ENCODE measurements at places on chromosomes 12 and 14. TPM values are rescaled to one million over a fixed set of nuclear protein-coding genes. Genes with fewer than 3 reads are reported as not detected.

DNA sequence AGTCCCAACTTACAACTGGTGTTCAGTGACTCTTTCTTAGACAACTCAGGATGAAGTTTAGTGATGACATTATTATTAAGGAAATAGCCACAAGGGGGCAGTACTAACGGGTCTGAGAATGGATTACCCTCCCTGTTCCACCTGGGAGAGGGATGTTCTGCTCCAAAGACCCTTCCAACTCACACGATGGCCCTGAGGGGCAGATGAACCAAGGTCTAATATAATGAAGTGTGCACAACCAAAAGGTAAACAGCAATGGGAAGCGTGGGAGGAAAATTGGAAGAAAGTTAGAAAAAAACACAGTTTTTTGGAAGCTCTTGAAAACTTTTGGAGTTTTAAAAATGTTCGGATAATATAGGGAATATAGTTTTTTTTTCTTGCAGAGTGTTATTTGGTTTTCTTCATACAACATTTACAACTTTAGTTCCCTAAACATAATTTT lies 24.0 kb downstream of the FGF6 start:
- no peak for DNase-seq

The SYCP3 gene
- polyA plus RNA-seq: 3.1 TPM

- DNase-seq: no peak
Observed at GRCh38 chr14:96631030-96631429, 128.8 kb downstream of the PAPOLA start.

The DEGS2 gene
- 7.9 TPM for polyA plus RNA-seq

DNA sequence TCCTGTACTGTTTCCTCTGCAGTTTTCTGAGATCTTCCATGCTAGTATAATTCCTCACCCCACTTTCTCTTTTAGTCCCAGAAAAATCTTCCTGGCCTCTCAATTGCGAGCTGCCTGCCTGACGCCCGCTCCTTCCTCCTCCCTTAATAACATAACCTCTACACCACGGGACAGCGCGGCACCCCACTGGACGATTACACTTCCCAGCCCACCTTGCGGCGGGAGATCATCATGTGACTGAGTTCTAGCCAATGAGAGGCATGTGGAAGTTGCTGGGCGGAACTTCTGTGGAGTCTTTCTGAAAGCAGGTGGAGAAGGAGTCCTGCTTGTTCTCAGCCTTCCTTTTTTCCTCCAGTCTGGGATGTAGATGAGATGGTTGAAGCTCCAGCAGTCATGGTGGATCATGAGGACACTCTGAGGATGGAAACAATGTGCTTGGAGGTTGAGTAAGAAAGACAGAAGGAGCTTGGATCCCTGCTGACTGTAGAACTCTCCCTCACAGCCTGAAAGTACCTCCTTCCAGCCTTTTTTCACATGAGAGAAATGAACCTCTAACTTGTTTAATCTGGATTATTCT lies 133.6 kb upstream of the VRK1 start:
- no peak for DNase-seq

The SH2B3 gene
- 19.1 TPM for polyA plus RNA-seq

GRCh38 chr14:85165094-85165493 lies 364.9 kb upstream of the FLRT2 start:
- no peak for DNase-seq

DNA sequence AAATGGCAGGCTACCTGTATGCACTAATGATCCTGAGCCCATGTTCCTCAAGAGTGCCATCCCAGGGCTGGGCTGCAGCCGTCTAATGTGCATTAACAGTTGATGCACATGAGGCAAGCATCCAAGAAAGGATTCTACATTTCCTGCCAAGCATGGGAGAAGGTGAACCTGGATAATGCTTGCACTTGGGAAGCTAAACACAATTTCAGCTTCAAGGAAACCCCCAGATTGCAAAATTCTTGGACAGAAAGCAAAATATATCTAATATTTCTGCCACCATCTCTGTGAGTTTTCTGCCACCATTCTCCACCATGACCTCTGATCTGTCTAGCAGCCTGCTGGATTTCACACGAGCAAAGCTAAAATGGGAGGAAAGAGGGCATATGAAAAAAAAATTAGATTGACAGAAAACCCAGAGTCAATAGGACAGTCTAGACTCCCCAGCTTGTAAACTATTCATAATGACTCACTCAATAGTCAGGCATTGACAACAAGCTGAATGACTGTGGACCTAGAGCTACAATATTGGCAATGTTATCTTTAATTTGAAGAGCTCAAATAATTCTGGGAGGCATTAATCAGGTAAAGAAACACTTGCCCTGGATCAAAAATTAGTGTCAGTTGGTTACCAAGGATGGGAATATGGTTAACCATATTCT lies 91.9 kb upstream of the BCL2L14 start:
- DNase-seq: no peak

The DTX1 gene
- 11.5 TPM for polyA plus RNA-seq

DNA sequence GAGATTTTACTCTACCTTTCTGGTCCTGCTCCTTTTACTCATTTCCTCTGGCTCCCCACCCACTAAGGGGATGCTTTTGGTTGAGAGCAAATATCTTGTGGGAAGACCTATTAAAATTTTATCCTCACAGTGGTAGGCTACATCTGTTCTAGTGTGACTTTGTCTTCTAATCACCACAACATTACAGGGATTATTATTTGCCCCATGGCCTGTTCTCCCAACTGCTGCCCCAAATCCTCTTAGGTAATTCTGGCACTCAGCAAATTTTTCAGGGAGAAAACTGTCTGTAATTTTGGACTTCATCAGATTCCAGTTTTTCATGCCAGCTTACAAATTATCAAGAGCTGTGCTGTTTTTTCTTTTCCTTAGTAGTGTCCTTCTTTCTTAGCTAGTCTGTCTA lies 172.3 kb downstream of the GPHN start:
- DNase-seq: no peak

The BEGAIN gene
- 3.0 TPM for polyA plus RNA-seq

The PRH2 gene
- polyA plus RNA-seq: 0.56 TPM

- no peak for DNase-seq
Observed at GRCh38 chr12:47080725-47081502, 1.2 kb upstream of the AMIGO2 start.

- no peak for DNase-seq
Observed at GRCh38 chr14:35829449-35829848, 3.3 kb downstream of the BRMS1L start.

The STON2 gene
- polyA plus RNA-seq: 52.0 TPM

The KCNJ8 gene
- polyA plus RNA-seq: 20.6 TPM

DNA sequence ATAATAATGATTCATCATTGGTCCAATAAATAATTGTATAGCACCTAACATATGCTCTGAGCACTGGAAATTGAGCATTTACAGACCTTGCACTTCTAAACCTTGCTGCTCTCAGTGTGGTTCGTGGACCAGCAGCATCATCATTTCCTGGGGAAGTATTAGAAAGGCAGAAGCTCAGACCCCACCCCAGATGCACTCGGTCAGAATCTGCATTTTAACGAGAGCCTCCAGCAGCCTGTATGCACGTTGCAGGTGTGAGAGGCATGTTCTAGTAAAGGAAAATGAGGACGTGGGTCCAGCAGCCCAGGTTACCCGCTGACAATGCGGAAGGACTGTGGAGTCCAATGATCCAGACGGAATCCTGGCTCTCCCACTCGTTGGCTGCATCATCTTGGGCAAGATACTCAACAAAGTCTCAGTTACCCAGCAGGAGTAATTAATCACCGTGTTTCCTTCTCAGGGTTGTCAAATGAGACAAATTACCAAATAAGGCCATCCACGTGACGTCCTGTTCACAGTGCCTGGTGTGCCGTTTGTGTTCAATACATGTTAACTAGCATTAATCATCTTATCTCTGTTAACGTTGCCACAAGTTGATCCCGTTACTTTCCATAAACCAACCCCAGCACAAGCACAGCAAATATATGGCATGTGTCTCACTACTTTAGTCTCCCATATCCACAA lies 49.2 kb upstream of the CCND2 start:
- DNase-seq: no peak

DNA sequence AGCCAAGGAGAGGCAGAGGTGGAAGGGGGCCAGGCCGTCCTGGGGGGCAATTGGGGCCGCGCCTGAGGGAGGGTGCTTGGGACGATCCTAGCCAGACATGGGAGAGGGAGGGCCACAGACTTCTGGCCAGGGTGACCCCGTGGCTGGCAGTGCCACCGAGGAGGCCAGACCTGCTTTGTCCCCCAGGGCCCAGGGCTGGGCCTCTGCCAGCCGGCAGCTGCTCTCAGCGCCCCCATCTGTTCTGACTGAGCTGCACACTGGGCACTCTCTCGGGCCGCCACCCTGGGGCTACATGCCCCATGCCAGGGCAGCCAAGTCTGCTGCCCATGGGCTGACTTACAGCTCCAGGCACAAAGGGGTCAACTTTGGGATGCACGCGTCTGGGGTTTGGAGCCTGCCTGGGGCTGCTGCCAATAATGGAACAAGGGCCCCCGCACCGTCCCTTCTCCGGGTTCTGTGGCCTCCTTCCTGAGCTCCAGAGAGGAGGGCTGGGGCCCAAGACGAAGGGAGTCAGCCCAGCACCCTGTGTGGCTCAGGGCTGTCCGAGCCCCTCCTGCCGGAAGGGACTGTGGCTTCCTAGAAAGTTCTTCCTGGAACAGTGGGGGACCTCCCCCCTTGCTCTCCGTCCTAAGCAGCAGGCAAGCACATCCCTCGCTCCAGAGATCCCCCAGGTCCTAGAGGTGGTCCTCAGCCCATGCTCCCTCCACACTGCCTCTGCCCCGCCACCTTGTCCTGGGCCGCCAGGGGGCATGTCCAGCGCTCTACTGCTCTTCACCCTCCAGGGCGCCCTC lies 1.1 kb downstream of the ADSS1 start:
- no peak for DNase-seq

All from renal cortex interstitium (tissue), 15 donors.